ENCODE measurements at places on chromosomes 6 and 20.

GRCh38 chr6:112310439-112311125 lies 36.5 kb upstream of the RFPL4B start:
- no peak for DNase-seq

GRCh38 chr6:91304521-91304920 lies 717.6 kb upstream of the MAP3K7 start:
- no peak for DNase-seq

- peak; percentile 86 for DNase-seq
Measured at GRCh38 chr6:31901953-31902643, at the start of gene ZBTB12. Gene ZBTB12, minus strand, starts transcription at chr6:31902086. Its CDS starts 781 bp downstream, at chr6:31901305.

GRCh38 chr20:17655865-17656479 lies 26.1 kb downstream of the RRBP1 start:
- peak; percentile 29 for DNase-seq

DNA sequence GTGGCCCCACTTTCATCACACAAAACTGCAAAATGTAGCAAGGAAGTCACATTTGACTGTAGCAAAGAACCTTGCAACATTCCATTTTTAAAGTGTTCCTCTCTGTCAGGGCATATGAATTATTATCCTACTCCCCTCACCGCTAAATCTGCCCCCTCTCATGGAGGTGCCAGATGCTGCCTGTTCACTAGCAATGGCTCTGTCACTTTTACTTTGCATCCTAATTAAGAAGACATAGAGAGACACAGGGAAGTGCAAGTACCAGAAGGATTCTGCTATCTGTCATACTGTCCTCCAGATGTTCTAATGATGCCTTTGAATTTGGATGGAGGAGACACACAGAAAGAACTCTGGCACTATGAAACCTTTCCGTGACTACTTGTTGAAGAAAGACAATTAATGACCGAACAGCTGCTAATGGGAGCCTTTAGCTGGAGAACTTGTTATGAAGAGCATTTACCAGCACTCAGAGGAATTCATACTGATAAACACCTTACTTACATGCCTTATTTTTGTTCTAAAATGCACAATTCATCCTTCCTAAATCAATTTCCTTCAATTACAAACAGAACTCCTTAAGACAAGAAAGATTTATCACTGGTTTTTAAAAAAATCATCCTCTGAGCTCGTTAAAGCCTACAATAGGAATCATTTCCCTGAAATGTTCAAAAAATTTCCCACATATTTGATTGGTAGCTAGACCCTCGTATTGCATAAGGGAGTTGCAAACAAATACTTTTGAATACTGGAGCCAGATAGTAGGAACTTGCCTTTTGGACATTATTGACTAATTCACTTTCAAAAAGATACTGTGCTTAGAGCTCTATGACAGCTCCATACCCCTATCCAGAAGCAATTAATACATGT lies 292.6 kb downstream of the UBE3D start:
- DNase-seq, result no peak

- DNase-seq, result no peak
Measured at GRCh38 chr6:136334465-136334846, 44.8 kb upstream of the BCLAF1 start.

DNA sequence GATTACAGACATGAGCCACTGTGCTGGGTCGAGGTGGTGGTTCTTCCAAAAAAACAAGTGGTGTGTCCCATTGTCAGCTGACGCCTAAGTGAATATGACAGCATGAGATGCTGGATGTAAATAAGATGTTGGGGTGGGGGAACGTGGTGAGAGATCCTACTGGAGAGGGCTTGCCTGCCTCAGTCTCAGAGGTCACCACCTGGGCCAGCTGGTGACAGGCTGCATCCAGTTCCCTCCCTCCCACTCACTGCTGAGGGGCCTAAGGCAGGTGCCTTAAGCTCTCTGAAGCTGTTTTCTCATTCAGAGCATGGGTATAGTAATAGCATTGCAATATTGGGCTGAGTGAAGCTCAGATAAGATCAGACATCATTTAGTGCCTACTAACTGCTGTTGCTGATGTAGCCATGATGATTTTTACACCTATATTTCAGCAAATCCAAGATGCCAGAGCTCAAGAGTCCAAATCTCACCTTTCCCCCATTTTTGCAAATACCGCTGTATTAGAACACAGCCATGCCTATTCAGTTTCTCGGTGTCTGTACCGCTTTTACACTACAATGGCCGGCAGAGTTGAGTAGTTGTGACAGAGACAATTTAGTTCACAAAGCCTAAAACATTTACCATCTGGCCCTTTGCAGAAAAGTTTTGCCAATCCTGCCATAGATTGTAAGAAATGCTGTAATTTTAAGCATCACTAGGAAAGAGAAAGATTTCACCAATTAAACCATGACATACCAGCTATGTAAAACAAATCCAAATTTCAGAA lies 171.3 kb downstream of the ANKRD60 start:
- no peak for DNase-seq

DNA sequence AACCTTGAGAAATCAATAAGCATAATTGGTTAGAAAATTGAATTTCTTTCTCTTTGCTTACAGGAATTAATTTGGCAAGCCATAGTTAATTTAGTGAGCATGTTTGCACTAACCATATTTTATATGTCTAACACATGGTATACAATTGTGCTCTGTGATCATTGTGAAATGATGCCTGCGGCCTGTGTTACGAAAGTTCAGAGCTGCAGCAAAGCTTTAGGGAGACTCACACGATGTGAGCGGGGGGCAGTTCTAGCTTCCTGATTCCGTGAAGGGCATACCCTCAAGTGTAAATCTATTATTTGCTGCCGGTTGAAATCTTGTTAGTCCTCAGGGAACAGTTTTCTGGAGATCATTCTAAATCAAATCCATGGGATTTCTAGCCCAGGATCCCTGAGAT lies 25.5 kb upstream of the ADTRP start:
- no peak for DNase-seq

Data from H54 (cell line).